HT1080 (cell line): ENCODE measurements at places on chromosomes 12 and 14.

GRCh38 chr14:28584951-28585350 lies 181.6 kb upstream of the FOXG1 start:
- DNase-seq, result no peak

DNA sequence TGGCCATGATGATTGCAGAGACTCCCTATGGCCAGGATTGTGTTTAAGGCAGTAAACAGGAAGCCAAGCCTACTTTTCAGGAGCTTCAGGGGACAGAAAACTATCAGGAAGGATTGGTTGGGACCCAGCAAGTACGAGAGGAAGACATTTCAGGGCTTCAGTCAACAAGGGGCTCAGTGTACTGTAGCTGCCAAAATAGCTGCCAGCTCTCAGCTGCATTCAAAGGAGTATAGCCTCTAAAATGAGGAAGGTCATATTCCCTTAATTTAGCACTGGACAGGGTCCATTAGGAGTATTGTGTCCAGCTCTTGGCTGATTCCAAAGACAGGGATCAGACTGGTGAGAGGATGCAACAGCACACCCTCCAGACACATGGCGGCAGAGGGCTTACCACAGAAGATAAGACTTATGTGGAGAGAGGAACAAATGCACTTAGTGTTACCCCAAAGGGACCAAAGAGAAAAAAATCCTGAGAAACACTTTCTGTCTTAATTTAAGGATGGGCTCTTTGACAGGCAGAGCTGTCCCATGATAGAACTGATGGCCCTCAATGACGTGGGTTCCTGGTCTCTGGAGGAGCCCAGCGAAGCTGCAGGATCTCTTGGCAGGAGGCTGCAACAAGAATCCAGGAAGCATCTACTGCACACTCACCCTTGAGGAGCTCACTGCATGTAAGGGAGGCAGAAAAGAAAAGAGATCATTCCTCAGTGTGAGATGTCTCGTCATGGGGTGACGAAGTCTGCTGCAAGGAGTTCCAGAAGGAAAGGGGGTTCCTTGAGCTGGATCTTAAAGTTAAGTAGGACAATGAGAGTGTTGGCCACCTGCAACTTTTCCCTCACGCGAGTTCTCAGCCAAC lies 14.8 kb downstream of the BDKRB1 start:
- no peak for DNase-seq

DNA sequence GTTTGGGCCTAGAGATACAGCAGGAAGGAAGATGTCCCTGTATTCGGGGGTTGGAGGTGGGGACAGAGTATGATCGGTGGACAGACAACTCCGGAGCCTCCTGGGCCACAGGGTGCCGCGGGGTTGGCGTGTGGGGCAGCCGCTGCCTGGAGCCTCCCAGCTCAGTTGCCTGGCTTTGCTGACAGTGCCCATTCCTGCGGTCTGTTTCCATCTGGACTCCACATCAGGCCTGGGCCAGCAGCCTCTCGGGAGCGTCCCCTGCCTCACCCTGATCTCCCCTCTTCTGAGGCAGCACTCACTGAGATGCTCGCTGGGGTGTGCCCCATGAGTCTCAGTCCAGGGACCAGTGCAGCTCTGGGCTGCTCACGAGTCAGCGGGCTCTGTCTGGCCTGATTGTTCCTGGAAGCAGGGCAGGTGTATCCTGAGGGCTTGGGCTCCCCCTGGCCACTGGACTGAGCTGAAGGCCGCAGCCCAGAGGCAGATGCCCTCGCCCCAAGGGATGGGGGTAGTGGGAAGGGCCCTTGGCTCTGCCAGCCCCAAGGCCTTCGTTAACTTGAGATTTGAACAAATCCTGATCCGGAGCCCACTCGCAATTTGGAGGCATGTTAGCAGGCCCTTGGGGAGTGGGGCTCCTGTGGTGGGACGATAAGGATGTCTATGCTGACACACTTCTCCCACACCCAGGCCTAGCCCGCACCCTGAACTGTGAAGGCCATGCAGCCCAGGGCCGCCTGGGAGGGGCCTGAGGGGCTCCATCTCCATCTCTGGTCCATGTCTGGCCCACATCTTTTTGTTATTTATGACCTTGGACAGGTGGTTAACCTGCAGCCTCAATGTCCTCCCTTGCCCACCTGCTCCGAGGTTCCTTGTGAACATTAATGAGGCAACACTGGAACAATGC lies 7.5 kb downstream of the HIP1R start:
- DNase-seq, result no peak

- DNase-seq, result no peak
Measured at GRCh38 chr12:104285740-104286515, 17.6 kb upstream of the EID3 start.

DNA sequence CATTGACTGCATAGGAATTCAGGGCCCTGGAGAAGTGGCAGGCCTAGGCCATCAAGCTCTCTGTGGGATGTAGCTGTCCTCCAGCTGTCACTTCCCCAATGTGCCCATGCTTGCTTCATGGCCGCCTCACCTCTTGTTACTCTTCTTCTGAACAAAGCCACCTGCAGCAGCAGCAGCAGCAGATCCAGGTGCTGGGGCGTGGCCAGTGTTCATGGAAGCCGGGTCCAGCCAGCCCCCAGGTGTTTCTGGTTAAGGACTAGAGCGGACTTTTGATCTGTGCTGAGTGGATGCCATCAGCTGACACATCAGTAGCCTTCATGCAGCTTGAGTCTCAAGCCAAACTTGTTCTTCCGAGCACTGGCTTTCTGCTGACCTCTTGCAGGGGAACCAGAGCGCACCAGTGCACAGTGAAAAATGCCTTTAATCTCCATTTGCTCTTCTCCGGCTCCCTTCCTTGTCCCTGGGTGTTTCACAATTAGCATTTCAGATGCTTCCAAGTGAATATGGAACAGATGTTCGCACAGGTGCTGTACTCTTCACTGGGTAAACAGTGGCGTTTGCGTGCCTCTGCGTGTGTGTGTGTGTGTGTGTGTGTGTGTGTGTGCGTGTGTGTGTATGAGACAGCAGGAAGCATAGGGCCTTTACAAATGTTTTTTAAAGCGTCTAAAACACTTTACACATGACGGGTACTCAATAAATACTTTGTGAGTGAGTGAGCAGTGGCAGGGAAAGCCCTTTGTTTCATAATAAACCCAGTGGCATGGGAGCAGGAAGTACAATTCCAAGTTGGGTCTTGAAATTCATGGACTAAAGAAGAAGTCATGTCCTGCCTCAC lies 20.1 kb downstream of the TPCN1 start:
- DNase-seq, result no peak

DNA sequence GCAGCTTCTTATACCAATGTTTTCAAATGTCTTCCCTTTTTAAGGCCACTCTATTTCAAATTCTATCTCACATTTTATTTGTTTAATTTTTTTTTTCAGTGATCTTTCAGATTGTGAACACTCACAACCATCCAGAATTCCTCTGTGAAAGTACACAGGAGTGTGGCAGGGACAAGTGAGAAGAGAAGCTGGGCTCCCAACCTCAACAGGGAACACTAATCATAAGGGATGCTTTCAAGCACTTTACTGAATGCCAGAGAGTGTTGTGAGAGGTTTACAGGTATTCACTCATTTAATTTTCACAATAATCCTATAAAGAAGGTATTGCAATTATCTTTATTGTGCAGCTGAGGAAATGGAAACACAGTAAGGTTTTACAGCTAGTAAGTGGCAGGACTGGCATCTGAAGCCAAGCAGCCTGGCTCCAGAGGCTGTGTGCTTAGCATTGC lies 60.1 kb upstream of the PYGL start:
- DNase-seq, result no peak

GRCh38 chr14:94145902-94146527 lies 16.6 kb upstream of the IFI27L2 start:
- DNase-seq, result no peak

- DNase-seq, result no peak
Measured at GRCh38 chr12:64793610-64794009, 30.8 kb upstream of the TBC1D30 start.

- DNase-seq, result no peak
Measured at GRCh38 chr12:11773889-11774677, 124.6 kb downstream of the ETV6 start.

DNA sequence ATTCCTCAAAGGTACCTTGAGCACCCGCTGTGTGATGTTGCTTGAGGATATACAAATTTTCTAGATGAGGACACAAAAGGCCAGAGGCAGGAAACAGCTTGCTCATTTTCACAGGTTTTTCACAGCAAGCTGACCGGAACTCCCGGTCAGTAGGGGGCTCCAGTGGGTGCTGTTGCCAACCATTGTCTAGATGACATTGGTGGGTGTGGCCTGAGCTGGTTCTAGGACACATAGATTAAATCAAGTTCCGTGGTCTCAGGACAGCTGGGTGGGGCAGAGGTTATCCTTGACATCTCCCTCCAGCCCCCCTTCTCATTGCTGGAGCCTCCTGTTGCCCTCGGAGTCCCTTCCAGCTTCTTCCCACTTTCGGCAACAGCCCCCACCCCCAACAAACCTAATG lies 153.6 kb upstream of the FKBP4 start:
- peak; percentile 59 for DNase-seq

GRCh38 chr14:94411638-94412037 lies 23.2 kb upstream of the SERPINA1 start:
- DNase-seq, result no peak
